ENCODE measurements at places on chromosomes 13 and 19. TPM values are rescaled to one million over a fixed set of nuclear protein-coding genes. Genes with fewer than 3 reads are reported as not detected.

DNA sequence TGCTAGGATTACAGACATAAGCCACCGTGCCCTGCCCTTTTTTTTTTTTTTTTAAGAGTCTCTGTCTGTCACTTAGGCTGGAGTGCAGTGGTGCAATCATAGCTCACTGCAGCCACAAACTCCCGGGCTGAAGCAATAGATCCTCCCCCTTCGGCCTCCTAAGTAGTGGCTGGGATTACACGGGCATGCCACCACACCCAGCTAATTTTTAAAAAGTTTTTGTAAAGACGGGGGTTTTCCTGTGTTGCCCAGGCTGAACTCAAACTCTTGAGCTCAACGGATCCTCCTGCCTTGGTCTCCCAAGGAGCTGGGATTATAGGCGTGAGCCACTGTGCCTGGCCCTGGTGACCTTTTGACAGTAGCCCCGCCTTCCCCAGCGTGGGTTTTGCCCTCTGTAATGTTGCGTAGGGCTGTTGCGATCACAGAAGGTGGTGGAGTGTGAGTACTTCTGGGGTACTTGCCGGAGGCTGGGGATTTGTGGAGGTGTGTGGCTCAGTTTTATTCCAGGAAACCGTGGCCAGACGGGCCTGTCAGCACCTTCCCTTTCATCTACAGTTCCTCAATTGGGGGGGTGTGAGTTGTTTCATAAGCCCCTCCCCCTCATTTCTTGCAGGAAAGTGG lies 11.6 kb upstream of the RETN start:
- DNase-seq: no peak

DNA sequence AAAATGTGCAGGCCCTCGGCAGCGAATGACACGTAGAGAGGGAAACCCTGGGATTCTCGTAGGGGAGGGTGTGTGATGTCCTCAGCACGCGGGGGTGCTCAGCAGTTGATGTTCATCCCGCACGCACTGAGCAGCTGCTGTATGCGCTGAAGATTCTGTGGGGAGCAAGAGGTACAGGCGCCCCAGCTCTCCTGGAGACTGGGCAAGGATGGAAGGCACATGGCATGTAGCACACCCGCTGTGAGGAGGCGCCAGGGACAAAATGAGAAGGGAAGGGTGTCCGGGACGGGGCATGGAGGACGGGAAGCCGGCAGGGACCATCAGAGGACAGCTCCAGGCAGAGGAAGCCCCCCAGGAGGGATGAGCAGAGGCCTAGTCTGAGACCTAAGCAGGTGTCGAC lies 15.4 kb downstream of the ATP11A start:
- DNase-seq: no peak

DNA sequence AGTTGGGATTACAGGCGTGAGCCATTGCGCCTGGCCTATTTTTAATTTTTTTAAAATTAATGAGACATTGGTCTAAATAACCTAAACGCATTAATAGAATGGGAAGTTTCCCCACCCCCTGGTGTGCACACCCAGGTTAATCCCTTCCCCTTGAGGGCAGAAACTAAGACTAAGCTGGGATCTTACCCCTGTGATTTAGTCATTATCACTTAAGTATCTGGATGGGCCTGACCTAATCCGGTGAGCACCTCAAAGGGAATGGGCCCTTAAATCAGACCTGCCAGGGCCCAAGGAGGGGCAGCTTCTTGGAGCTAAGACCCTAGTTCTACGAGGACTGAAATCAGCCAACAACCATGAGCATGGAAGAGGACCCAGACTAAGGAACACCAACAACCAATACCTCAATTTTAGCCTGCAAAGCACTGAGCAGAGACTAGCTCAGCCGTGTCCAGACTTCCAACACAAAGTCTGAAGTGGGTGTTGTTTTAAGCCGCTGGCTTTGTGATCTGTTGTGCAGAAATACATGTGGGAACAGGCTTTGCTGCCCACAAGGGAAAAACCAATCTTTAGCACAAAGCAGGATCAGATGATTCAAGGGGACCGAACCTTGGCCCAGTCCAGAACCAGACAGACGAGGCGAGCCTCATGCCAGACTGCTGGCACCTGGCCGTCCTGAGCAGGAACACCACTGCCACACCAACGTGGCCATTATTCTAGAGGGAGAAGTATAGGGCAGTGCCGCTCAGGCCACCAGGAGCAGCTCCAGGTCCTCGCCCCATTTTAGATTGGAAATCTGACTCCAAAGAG lies 7.1 kb downstream of the UBE2S start:
- DNase-seq: no peak

DNA sequence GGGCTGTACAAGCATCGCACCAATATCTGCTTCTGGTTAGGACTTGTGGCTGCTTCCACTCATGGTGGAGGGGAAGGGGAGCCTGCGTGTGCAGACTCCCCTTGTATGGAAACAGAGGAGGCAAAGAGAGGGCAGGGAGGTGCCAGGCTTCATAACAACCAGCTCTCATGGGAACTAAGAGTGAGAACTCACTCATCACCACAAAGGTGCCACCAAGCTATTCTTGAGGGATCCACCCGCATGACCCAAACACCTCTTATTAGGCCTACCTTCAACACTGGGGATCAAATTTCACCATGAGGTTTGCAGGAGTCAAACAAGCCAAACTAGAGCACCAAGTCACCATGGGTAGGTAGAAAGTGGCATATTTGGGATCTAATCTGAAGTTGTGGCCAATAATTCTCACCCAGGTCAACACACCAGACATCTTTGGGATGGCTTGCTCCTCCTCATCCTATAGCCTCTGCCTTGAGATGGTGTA lies 46.4 kb downstream of the RUBCNL start:
- no peak for DNase-seq

The DCLK1 gene
- polyA plus RNA-seq: 1.1 TPM

DNA sequence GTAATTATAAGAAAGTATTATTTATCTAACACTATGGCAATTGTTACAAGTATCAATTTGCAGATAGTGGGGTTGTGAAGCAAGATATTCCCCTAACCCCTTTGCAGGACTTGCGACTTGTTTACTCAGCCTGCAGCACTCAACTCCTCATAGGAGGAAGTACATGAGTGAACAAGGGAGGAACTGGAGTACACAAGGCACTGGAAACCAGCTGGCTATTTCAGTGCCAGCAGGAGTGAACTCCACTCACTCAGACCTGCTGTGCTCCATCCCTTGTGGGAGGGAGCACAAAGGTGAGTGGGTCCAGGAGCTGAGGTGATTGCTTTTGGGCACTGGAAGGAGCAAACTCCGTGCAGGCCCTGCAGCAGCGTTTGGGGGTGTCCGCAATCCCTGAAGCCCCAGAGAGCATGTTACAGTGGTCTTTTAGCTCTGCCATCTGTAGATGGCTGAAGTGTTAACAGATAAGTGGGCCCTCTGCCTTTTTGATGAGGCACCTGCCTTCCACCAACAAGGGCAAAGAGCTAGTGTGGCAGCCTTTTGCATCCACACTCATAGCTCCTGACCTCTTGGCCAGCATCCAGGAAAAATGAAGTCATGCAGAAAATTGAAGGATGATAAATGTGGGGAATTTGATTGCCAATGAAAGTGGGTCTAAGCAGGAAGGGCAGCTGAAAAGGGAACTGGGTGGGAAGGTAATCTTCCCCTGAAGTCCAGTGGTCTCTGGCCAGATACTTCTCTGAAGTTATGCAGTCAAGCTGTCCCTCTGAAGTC lies 802.2 kb upstream of the MIR17HG start:
- no peak for DNase-seq

The MAG gene
- not detected for polyA plus RNA-seq

The PPM1N gene
- polyA plus RNA-seq: 10.3 TPM

GRCh38 chr13:62292714-62293480 lies 877.2 kb upstream of the PCDH20 start:
- no peak for DNase-seq

DNA sequence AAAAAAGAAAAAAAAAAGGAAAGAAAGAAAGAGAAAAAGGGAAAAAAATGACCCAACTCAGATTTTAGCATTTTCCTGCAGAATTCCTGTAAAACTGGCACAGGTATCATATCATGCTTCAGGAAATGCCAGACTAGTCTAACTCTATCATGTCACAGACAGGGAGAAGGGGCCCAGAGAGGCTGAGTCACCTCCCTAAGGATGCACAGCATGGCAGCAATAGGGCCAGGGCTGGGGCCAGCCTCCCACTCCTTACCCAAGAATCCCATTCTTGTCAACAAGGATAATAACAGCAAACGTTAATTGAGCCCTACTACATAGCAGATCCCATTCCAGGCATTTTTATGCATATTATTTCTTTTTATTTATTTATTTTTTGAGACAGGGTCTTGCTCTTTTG lies 8.5 kb downstream of the GPR4 start:
- DNase-seq: no peak

- no peak for DNase-seq
Observed at GRCh38 chr13:98289339-98289945, 112.4 kb upstream of the RNF113B start.

DNA sequence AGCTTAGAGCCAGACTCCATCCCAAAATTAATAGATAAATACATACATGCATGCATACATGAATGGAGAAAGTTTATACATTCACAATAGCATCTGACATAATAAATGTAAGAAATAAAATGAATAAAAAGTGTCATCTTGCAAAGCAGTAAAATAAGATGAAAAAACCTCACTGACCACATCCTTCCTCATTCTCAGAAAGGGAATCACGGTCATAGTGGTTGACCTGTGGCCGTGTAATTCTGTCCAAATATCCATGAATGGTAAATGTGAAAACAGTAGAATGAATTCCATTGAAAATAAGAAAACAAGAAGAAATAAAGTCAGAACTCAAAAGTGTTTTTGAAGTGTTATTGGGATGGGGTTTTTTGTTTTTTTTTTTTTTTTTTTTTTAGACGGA lies 9.8 kb upstream of the CDC42EP5 start:
- no peak for DNase-seq

DNA sequence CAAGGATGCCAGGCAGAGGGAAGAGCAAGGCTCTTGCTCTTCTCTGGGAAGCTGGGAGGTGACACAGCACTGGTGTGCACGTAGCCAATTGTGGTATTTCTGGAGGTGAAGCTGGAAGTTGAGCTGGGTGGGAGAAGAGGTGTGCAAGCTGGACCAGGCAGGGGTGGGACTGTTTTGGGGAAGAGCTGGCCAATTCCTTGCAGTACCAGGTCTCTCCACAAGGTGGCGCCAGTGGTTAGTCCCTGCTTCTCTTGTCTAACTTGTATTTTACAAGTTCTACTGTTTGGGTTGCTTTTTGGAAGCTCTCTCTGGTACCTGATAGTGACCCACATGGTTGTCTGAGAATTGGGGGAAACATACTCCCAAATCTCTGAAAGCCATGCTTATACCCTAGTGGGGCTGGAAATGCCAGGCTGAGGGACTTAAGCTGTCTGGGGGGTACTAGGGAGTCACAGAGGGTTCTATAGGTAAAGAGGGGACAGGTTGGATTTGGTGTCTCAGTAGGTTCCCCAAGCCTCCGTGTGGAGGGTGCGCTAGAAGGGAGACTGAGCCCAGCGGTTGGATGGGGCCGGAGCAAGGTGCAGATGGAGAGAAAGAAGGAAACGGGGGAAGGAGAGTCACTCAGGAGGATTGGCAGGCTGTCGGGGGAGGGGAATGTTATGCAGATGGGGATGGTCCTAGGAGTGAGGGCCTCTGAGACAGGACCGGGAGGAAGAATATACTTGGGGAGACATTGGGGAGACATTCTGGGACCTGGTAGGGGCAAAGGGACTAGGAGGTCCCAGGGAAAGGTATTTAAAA lies 3.0 kb downstream of the HPN start:
- peak; percentile 85 for DNase-seq

DNA sequence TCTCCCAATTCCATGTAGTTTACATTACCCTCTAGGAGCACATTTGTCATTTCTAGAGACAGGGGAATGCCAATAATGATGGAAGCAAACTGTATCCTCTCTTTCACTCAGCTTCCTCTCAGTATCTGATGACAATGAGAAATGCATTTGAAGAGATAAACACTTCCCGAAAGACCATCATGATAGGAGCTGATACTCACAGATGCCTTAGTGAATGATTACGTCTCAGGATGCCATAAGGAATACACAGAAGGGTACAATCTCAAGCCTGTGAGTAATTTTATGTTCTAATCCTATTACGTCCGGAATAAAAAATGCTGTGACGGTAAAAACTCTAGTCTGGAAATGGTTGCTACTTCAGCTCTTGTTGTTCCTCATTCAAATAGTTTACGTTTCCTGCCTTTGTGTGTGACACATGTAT lies 663.8 kb upstream of the MIR17HG start:
- no peak for DNase-seq

DNA sequence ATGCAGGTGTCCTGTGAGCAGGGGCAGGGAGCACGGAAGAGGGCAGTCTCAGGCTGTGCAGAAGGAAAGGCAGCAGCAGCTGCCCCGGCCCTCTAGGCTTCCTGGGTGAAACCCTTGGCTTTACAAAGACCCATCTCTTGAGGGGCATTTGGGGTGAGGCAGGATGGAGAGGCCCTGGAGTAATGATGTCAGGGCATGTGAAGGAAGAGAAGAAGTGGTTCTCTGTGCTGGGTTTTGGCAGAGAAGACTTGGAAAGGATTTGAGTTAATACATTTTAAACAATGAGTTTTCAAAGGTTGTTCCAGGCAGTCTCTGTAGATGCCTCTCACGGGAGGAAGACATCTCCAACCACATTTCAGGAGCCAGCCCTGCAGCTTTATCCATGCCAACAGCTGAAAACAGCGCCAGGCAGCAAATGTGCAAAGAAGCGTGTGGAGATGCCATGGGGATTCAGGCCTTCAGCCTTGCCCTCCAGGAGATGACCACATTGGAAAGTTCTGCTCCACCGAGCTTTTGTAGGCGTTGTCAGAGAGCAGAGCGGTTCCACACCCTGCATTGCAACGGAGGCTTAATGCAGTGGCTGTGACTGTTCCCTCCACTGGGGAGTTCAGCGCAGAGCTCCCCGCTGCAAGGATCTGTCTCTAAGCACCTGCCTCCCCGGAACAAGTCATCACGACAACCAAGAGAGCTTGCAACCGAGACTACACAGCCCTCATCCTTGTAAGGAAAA lies 322.8 kb downstream of the UQCRFS1 start:
- no peak for DNase-seq

- DNase-seq: no peak
Observed at GRCh38 chr19:29714371-29714952, 599 bp downstream of the C19orf12 start.

The ZDHHC20 gene
- 10.6 TPM for polyA plus RNA-seq
